ENCODE measurements at places on chromosomes 1 and 21.

DNA sequence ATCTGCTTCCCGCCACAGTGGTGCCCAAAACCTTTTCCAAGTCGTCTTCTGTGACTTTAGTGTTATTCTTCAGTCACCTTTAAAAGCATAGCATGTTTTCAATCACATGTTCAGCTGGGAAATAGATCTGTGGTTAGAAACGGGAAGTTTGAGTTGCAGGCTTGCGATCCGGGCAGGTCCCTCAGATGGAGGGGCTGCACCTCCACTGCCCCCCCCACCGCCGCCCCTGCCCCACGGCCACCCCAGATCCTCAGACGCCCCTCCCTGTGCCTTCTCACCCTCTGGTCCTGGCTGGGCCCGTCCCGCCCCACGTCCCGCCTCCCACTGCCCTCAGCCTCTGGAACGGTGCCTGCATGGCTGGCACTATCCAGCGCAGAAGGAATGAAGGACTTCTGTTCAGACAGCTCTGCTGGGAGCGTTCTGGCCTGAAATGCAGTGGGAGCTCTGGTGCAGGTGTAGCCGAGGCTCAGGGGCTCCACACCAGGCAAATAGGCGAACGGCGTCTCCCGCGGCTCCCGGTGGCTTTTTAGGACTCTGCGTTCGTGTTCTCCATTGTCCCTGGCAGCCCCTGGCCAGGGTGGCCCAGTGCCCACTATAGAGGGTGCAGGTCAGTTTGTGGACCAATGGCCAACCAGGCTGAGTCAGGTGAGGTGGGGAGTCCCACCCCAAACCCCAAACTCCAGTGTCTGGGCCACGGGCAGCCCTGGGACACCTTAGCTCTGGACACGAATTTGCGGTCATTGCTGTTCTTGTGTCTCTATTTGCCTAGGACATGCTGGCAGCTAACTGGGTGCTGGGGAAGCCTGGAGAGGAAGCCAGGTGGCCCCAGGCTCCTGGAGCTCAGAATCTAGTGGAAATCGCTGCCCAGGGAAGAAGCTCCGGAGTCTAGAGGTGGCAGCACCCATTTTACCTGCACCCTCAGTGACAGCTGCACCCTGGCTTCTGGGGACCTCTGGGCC is 67.1 kb downstream of the FAAP20 start:
- DNase-seq, result no peak

GRCh38 chr1:9846611-9847171 is 22.9 kb upstream of the CLSTN1 start:
- DNase-seq, result no peak

GRCh38 chr1:163444665-163445064 is 122.9 kb downstream of the NUF2 start:
- no peak for DNase-seq

DNA sequence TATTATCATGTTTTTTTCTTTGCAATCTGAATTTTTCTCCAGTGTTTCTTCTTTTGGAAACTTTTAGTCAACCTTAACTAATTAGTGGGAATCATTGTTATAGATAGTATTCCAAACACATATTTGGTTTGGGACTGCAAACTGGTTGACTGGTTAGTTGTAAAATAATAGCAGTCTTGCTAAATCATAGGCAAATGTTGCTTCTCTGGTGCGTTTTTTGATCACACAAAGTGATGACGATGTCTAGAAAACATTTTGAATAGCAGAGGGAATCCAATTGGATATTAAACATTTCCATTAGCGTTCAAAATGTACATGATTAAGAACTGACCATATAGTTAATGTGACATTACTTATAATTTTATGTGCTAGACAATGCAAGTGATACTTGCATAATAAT is 4.5 kb downstream of the DNAJB4 start:
- DNase-seq, result no peak

- no peak for DNase-seq
Measured at GRCh38 chr1:116436611-116436970, 63.5 kb downstream of the ATP1A1 start.

GRCh38 chr1:54267815-54268761 is 68.1 kb downstream of the MRPL37 start:
- DNase-seq, result no peak

DNA sequence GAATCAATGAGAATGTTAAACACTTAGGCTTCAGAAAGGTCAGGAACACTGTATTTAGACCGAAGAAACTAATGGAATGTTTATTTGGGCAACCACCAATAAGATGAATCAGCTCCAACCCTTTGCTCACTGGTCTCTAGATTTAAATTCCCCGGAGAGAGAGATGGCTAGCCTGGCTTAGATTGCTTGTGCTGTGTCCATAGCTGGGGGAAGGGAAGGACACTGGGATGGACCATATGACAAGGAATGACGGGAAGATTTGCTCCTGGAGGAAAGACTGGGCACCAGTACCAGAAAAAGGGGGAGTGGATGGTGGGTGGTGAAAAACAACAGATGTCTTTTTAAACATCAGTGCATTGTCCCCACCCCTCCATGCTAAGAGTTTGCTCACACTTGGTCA is 426.6 kb downstream of the DUSP10 start:
- peak; percentile 69 for DNase-seq

- DNase-seq, result no peak
Measured at GRCh38 chr1:209829716-209830115, 1.9 kb downstream of the UTP25 start.

All from mesenchymal stem cell (in vitro differentiated cells and primary cell).